ENCODE measurements at places on chromosomes 16 and 17.

DNA sequence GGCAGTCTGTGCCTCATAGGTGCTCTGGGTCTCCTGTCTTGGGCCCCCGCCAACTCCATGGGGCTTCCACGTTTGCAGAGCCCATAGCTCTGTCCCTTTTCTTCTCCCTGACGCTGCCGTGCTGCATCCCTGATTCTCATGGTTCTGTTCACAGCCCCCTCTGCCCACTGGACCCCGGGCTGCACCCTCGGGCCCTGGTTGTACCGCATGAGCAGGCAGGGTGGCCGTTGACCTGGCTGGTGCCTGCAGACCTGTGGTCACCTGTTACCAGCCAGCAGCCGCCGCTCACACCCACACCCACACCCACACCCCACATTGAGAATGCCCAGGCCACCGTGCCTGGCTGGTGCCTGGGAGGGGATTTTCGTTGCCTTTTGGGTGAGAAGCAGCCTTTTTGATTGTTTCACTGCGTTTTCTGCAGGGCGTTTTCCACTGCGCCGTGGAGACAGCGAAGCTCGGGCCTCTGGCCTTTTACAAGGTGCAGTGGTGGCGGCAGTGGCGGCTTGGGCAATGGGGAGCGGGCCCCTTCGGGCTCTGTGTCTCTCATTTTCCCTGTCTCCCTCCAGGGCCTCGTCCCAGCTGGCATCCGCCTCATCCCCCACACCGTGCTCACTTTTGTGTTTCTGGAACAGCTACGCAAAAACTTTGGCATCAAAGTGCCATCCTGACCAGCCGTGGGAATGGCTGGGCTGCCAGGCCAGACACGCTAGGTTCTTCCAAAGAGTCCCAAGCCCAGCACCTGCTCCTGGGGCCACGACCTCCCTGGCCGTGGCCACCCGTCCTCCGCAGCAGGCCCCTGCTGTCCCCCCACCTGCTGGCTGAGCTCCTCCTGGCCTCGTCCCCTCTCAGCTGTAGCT is 7.6 kb downstream of the SLC25A10 start:
- DNase-seq = no peak

DNA sequence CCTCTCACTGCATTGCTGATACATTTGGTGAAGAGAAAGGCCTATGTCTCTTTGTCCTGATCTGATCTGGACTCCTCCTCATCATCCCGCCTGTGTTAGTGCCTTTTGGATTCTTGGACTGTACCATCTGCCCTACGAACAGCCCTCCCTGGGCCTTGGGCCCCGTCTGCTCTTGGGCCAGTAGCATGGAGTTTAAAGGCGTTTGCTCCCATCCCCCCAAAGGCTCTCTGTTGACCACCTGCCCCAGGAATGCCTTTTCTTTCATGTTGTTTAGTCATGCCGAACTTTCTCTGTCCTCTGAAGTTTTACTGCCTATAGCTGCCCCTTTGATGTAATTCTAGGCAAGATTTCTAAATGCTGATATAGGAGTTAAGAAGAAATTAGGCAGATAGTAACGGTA is 30.9 kb upstream of the MEAK7 start:
- DNase-seq = no peak

DNA sequence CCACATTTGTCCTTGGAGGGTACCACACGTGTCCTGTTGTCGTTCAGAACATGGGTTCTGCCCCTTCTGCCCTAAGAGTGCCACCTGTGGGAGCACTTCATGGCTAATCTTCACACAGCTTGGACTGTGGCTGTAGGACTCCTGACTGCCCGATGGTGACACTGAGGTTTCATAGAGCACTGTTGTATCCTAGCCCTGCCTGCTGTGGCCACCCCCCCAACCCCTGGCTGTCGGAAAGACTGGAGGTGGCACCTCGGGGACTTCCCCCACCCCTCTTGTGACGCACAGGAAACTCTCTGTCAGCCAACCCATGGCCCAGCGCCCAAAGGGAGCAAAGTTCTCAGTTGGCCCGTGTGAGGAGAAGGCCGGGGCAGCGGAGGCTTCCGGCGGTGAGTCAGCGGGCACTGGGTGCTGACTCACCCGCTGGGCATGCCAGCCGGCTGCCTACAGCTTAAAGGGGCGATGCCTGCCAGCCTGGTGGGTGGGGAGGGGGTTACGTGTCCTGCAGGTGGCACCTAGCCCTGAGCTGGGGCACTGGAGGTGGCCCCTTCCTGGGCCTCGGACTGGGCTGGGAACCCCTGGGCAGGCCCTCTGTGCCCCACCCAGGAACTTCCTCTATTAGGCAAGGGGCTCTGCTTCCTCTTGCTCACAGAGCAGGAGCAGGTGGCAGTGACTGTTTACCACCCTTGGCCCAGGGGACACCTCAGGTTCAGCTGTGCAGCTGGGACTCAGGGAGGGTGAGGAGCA is 3.4 kb downstream of the MAP2K3 start:
- DNase-seq = no peak

- no peak for DNase-seq
These were observed 12.0 kb downstream of the CYBC1 start for GRCh38 chr17:82438401-82439193.

DNA sequence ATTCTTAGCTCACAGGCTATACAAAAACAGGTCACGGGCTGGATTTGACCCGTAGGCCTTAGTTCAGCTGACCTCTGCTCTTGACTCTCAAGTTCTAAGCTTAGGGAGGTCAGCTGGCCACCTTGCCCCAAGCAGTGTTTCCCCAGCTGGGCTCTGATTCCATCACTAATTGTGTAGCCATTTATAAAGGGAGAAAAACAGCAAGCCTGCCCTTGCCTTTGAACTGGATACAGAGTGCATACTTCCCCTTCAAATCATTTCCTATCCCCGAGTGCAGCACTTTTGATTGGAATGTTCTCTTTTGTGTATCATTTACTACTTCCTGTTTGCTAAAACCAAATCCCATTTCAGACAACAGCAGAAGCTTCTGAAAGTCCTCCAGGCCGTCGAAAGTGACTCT is 153.6 kb downstream of the KATNIP start:
- DNase-seq = no peak

GRCh38 chr17:71247441-71248015 is 873.3 kb upstream of the SOX9 start:
- DNase-seq = no peak

DNA sequence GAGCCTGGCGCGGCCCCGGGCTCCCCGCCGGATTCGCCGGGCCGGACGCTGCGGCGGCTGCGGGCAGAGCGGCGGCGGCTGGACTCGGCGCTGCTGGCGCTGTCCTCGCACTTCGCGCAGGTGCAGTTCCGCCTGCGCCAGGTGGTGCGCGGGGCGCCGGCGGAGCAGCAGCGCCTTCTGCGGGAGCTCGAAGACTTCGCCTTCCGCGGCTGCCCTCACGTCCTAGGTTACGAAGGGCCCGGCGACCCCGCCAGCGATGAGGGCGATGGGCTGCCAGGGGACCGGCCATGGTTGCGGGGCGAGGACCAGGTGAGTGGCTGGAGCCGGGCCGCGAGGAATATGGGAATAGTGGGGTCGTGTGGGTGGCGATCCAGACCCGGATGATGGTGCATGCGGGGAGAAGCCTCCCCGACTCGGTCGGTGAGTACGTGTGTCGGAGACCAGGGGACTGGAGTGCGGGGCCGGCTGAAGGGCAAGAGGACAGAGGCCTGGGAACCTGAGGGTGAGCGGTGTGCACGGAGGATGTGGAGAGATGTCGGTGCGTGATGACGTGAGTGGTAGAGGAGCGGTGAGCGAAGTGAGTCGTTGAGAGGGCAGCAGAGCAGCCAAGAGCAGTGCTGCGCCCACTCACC is 517 bp downstream of the RUNDC1 start:
- DNase-seq = peak; percentile 13

DNA sequence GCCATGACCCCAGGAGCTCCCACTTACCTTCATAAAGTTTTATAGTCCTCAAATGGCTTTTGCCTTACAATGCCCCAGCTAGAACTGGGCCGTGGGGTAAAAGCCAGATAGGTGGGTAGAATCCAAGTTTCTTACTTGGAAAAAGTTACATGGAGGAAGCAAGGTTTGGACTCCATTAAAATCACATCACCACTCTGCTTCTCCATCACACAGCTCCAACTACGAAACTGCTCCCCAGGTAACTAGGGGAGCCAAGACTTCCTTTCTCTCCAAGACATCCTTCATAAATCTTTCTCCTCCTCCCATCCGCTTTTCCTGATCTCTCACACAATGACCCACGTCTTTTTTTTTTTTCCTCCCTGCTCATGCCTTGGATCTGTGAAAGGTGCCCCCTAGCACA is 130.8 kb upstream of the RCVRN start:
- DNase-seq = no peak

DNA sequence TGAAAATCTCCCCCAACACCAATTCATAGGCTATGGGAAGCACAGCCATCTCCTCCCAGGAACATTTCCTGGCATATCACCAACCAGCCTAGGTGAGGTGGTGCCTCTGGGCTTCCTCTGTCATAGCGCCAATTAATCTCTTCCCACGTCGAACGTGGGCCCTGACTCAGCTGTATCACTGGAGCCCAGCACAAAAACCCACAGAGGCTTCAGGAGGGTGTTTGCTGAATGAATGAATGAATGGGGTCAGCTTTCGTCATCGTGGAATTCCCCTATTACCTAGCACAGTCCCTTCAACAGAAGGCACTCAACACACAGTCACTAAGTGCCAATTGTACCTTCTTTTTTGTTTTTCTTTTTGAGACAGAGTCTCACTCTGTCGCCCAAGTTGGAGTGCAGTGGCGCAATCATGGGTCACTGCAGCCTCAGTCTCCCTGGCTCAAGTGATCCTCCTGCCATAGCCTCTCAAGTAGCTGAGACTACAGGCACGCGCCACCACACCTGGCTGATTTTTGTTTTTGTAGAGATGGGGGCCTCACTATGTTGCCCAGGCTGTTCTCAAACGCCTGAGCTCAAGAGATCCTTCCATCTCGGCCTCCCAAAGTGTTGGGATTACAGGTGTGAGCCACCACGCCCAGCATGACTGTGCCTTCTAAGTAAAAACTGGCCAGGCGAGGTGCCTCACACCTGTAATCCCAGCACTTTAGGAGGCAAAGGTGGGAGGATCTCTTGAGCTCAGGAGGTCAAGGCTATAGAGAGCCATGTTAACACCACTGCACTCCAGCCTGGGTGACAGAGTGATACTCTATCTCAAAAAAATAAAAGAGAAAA is 4.1 kb downstream of the ZNF688 start:
- DNase-seq = no peak

- no peak for DNase-seq
These were observed 467.3 kb downstream of the PMP22 start for GRCh38 chr17:14797801-14798200.

- DNase-seq = peak; percentile 90
These were observed 69.8 kb downstream of the SHISA9 start for GRCh38 chr16:12971241-12971640.

DNA sequence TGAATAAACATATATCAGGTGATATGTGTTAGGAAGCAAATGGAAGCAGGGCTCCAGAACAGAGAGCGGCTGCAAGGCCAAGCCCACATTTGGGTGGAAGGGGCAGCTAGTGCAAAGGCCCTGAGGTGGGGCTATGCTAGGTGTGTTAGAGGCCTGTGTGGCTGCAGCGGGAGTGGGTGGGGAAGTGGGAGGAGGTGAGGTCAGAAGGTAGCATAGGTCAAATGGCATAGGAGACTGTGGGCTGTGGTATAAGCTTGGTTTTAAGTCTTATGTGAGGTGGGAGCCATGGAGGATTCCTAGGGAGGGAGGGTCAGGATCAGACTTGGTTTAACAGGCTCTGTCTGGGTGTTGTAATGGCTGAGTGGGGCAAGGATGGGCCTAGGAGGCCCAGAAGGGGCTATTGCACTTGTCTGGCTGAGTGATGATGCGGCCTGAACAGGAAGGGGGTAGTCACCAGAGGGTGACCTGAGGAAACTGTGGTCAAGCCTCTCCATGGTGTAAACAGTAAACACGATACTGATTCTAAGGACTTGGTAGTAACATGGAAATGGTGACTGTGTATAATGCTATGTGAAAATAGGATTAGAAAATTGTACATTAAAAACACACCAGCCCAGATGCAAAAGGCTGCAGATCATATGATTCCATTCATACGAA is 31.1 kb downstream of the RAI1 start:
- DNase-seq = no peak

DNA sequence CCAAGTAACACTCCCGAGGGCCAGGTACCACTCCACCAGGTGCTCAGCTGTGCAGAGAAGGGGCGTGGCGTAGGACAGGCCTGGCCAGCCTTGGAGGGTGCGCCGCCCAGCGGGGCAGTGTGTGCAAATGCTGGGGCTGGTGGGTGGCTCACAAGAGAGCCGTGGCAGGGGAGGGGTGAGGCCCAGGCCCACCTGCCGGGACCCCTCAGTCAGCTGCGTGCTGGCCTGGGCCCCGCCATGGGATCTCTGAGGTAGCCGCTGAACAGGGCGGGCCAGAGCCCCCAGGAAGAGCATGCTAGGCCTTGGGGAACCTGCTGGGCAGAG is 8.8 kb downstream of the TPSG1 start:
- no peak for DNase-seq

DNA sequence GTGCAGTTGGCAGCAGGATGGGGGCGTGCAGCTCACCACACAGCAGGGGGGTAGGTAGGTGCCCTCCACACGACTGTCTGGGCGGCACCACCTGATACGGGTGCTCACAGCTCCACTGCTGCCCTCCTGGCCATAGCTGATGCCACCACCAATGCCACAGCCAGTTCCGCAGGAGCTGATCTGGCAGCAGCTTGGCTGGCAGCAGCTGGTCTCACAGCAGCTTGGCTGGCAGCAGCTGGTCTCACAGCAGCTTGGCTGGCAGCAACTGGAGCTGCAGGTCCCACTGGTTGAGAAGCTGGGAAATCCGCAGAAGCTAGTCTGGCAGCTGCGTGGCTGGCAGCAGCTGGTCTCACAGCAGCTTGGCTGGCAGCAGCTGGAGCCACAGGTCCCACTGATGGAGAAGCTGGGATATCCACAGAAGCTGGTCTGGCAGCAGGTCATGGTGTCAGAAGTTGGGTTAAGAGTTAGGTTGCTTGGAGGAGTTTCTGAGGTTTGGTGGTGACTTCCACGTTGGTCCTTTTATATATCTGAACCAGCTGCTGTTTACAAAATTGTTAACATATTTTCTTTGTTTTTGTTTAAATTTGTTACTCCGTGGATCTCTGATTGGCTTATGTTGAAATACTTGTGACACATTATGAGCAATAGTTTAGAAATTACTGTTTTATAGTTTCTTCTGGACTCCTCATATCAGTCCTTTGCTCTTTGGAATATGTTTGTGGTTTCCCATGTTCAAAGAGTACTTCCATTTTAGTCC is at the start of gene KRTAP1-5:
TSS of gene KRTAP1-5 (minus strand) at position 494 of the 757 bp plus-strand sequence. CDS start at position 441, 53 bp downstream.
- no peak for DNase-seq

GRCh38 chr17:42241871-42242270 is 34.3 kb downstream of the STAT5B start:
- DNase-seq = no peak

DNA sequence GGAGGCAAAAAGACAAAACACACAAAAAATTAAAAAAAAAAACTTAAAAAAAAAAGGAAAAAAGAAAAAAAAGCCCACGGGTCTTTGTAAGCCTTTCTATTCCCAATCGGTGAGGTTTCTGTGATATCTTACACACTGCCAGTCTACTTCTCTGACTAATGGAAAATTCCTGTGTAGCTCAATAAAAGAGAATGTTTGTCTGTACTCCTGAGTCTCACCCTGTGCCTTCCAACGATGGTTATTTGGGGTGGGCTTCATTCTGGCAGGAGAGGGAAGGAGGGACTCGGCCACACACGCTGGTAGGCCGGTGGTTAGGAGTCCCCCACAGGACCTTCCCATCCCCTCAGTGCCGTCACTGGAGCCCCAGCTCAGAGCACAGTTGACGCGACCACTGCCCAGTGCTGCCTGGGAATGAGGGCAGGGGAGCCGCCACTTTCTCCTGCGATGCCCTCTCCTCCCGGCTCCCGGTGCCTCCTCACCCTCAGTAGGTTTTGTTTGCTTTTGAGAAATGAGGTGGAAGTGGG is 68.0 kb downstream of the AMFR start:
- DNase-seq = no peak

- DNase-seq = no peak
These were observed 147.3 kb downstream of the SNX11 start for GRCh38 chr17:48254896-48255295.
